ENCODE measurements at places on chromosomes 3 and 15.

DNA sequence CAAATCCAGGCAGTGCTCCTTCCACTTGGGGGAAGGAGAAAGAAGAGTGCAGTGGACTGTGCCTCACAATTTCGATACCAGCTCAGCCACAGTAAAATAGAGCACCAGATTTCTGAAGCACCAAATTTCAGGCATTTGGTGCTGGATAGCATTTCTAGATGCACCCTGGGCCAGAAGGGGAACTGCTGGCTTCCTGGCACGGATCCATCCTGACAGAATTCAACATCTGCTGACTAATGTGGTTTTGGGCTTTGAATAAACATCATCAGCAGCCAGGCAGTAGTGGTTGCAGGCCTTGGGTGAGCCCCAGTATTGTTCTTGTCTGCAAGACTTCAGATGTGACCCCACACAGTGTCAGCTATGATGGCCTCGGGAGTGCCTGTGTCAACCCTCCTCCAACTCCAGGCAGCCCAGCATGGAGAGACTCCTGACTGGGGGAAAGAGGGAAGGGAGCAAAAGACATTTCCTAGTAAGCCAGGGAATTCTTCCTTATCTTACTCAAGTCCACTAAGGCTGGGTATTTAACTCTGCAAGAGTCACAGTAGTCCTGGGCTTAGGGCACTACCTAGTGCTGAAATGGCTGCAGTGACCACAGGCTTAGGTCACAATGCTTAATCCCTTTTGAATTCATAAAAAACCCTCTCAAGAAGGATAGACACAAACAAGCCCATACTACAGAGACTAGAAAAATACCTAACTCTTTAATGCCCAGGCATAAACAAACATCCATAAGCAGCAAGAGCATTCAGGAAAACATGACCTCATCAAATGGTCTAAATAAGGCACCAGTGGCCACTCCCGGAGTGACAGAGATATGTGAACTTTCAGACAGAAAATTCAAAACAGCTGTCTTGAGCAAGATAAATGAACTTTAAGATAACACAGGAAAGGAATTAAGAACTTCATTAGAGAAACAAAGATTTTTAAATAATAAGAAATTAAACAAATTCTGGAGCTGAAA is 74.7 kb downstream of the SPATA16 start:
- DNase-seq: no peak

DNA sequence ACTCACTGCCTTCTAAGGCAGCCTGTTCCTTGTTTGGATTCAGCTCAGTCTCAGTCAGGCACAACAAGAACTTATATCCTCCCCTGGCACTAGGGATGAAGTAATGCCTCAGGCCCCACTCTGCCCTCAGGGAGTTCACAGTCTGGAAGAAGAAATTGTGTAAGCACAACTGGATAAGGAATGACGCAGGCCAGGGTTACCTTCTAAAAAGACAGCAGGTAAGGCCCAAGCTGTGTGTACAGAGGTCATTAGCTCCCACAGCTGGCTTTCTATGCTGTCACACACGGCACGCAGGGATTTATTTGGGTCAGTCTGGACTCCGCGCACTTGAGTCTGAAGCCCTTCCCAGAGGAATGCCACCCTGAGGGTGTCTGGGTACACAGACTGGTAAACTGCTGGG is 82.9 kb downstream of the IQSEC1 start:
- no peak for DNase-seq

- no peak for DNase-seq
Measured at GRCh38 chr3:126706631-126707030, 2.6 kb downstream of the CHCHD6 start.

GRCh38 chr15:40087991-40088928 is 20.4 kb downstream of the BMF start:
- DNase-seq: no peak

GRCh38 chr3:131361464-131362421 is 19.8 kb upstream of the NUDT16 start:
- peak; percentile 44 for DNase-seq
